ENCODE measurements at places on chromosomes 11 and 22. TPM values are rescaled to one million over a fixed set of nuclear protein-coding genes. Genes with fewer than 3 reads are reported as not detected.

- DNase-seq, result no peak
Measured at GRCh38 chr22:30731658-30732057, 37.0 kb downstream of the OSBP2 start.

DNA sequence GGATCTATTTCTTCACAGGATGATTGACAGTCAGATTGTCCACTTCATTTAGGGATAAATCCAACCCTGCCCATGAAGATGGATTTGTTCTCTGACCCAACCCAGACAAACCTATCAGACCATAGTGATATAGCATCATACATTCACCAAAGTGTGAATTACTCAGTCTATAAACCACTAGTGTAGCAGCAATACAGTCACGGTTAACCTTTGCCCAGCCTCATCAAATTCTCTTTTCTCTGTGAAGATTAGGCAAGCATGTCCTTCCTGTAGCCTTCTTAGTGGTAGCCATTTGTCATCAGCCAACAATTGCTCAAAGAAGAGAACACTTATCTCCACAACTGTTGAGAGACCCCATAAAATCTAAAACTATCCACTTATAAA, 14.4 kb upstream of the BIRC2 start:
- DNase-seq, result no peak

DNA sequence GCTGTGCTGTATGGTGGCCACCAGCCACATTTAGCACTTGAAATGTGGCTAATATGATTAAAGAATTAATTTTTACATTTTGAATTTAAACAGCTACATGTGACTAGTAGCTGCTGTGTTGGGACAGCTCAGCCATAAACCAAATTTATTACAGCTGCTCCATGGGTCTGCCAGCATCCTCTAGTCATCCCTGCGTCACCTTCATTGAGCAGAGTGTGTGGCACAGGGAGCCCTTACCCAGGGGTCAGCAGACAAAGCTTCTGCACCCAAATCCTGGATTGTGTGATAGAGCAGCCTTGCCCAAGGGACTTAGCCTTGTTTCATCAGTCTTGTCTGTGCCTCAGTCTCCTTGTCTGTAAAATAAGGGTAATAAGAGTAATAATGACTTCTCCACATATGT, 19.4 kb upstream of the ACCSL start:
- no peak for DNase-seq

GRCh38 chr11:46901156-46901555, 17.2 kb downstream of the LRP4 start:
- DNase-seq, result no peak

LRP4 gene
- total RNA-seq, result 3.9 TPM

All from gastrocnemius medialis (tissue), 4 donors.